HEK293T (cell line): ENCODE measurements at places on chromosomes 12 and 14.

- DNase-seq = no peak
These were observed 30.6 kb upstream of the TUBA1A start for GRCh38 chr12:49219417-49220026.

- no peak for DNase-seq
These were observed 74.3 kb upstream of the SLC24A4 start for GRCh38 chr14:92248696-92249095.

GRCh38 chr14:83885837-83886293 lies 1644.1 kb upstream of the FLRT2 start:
- DNase-seq = no peak

DNA sequence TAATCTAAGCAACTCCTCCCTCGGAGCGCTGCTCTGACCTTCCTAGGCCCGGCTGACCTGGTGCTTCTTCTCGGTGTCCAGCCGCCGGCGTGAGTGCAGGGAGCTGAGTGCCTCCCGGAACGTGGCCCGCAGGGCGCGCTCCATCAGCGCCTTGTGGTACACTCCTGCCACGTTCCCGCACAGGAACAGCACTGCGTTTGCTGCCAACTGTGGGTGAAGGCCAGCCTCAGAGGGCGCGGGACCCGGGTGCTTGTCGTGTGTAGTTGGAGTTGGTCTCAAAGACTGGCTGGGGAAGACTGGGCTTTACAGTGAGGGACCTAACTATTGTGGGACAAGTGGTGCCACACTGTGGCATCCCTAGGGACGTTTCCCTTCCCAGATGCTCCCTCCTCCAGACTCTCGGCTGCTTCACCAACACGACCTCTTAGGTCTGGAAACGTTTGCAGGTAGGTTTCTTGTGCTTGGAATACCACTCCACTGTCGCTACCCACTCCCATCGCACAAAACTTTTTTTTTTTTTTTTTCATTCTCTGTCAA lies 3.1 kb downstream of the ADCY4 start:
- DNase-seq = no peak

GRCh38 chr14:32764131-32764530 lies 174.5 kb upstream of the NPAS3 start:
- DNase-seq = no peak

- no peak for DNase-seq
These were observed 243.1 kb downstream of the ERC1 start for GRCh38 chr12:1234073-1234472.

DNA sequence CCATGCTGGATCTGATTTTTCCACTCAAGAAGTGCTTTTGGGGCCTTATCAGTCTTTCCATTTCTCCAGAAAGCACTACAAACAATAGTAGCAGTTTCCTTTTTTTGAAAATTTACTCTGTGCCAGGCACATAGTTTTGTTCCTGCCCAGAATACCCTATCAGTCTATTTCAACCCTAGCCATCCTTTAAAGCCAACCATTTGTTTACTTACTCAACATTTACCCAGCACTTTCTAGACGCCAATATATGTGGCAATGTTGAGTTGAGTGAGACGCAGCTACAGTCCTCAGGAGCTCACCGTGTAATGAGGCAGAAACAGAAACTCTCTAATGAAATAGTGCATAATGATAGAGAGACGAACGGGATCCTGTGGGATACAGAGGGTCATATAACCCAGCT lies 32.9 kb upstream of the CHST11 start:
- no peak for DNase-seq

DNA sequence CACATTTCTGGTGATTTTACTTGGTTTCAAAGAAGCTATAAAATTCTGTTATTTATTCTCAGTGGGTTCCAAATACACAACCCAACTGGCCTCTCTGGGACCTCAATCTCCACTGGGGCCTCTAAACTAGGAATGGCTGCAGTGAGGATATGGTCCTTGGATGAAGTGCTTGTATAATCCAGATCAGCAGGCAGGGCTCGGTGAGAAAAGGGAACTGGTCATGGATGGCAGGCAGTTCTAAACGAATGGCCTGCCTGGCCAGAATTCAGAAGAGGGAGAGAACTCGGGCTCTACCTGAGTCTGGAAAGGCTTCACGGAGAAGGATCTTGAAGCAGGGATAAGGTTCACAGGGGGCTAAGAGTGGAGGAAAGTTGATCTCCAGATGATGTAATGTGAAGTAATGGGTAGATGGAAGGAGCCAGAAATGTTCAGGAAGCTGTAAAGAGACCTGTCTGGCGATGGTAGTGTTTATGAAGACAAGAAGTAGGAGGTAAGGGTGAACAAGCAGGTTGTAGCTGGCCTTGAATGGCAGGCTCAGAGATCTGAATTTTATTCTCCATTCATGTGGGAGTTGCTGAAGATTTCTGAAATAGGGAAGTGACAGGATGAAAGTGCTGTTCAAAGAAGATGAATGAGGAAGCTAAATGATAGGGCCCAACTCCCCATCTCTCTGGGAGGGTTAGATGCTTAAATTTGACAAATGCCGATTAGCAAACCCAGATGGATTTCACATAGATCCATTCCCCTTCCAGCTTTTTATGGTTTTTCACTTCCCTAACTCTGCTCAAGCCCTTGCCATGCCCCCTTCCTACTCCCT lies 31.5 kb upstream of the ANO6 start:
- DNase-seq = no peak

- DNase-seq = no peak
These were observed 205.2 kb upstream of the TMEM260 start for GRCh38 chr14:56374421-56374820.

GRCh38 chr12:104751594-104751993 lies 206.5 kb downstream of the SLC41A2 start:
- DNase-seq = no peak

DNA sequence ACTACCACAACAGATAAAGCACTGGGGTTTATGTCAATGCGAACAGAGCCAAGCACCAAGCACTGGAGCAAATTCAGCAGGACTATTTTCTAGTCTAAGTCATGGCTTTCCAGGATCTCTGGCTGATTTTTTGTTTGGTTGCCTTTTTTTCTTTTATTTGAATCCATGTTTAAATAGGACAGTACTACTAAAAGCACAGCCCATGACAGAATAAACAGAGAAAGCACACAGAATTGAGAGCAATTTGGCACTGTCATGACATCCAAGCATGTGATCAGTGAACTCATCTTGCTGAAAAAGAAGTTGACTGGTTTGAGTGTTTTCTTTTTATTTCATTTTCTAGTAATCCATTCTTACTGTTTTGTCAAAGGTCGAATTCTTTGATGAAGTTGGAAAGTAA lies 23.1 kb upstream of the RERG start:
- DNase-seq = no peak
